CD4-positive, alpha-beta T cell treated with Interleukin-6 at 100 ng/mL for 8 hours (primary cell): ENCODE measurements at places on chromosomes 16 and 17.

GRCh38 chr16:84853534-84853933, 33.7 kb downstream of the CRISPLD2 start:
- no peak for DNase-seq

DNA sequence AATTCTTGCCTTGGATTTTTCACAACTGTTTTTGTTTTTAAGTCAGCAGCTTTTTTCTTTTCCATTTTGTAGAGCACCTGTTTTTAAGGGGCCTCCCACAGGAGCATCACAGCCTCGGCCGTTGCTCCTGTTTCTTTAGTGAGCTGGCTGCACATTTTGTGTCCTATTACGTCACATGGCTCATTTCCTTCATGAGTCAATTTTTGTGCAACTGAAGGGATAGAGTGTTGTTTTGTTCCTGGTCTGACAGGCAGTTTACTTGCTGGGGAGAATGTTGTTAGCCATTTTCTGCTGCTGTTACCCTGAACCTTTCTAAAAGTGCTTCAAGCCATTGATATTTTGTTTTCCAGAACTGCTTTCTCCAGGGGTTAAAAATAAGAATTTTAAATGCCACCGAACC, 45.0 kb upstream of the CRISPLD2 start:
- no peak for DNase-seq

- DNase-seq: no peak
These were observed 81.5 kb upstream of the TNRC6C start for GRCh38 chr17:77877036-77877435.

DNA sequence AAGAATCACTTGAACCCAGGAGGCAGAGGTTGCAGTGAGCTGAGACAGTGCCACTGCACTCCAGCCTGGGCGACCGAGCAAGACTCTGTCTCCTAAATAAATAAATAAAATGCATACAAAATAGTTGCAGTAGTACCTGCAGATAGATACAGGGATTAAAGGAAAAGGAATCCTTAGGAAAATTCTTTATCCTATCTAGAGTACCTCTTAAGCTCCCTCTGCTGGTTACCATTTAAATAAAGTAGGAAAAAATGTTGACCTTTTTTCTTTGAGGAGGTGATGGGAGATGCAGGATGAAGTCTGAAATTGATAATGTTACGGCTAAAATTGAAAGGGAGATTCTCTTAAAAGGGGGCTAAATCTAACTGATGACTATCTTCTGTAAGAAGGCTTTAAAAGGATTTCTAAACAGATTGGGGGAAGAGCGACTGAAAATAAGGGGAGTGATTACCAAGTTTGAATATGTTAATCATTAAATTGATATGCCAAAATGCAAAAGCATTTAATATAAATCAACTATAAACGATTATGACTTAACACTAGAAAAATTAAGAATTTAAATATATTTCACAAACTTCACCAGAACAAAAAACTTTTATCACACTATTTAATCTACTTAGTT, 29.4 kb downstream of the C16orf87 start:
- no peak for DNase-seq

- no peak for DNase-seq
These were observed 64.4 kb upstream of the TBX2 start for GRCh38 chr17:61335105-61335844.

GRCh38 chr17:55320594-55321426, 56.0 kb downstream of the HLF start:
- no peak for DNase-seq

DNA sequence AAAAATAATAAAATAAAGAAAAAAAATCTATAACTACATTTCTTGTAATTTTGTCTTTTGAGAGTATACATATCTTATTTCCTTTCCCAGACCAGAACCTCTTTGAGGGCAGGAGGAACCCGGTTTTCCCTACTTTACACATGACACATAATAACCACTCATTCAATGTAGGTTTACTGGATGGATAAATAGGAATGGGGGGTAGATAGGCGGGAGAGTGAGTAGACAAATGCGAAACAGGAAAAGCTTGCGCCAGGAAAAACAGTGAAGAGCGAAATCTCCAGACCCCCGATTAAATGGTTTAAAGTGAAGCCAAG, 515 bp upstream of the GOSR2 start:
- DNase-seq: no peak

DNA sequence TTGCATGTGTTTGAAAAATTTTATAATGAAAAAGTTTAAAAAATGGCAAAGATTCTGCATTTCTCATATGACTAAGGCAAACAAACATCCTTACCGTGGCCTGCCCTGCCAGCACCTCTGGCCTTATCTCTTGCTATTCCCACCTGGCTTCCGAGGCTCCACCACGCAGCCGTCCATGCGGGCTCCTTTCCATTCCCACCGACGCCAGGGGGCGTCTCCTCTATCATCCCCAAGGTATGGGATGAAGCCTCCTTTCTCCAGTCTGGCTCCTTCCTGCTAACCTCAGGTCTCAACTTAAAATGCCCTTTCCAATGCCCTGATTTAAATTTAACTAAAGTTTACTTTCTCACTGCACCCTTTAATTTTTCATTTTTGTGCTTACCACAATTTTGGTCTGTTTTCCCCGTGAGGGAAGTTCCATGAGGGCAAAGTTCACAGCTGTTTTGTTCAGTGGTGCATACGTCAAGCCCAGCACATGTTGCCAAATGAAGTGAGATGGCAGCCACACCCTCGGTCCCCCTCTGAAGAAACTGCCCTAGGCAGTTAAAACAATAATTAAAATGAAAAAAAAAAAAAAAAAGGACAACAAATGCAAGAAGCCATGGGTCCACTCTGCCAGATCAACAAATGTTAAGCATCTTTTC, 13.3 kb upstream of the SDK2 start:
- no peak for DNase-seq

DNA sequence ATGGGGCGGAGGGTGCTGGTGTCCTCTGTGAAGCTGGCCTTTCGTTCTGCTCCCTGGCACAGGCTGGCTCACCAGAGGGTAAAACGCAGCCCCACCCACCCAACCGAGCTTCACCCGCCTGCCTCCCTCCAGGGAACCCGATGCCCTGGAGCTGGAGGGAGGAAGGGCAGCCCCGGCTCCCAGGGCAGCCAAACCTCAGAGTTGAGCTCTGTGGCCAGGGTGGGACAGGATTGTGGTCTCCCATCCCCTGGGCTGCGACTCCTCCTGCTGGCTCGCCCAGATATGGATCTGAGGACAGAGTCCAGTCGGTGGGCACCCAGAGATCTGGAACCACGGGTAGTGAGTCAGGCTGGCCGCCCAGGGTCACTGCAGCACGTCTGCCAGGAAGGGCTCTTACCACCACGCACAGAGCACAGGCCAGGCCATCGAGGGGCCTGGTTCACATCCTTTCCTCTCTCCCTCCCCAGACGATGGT, 42.6 kb upstream of the CHMP6 start:
- DNase-seq: no peak

DNA sequence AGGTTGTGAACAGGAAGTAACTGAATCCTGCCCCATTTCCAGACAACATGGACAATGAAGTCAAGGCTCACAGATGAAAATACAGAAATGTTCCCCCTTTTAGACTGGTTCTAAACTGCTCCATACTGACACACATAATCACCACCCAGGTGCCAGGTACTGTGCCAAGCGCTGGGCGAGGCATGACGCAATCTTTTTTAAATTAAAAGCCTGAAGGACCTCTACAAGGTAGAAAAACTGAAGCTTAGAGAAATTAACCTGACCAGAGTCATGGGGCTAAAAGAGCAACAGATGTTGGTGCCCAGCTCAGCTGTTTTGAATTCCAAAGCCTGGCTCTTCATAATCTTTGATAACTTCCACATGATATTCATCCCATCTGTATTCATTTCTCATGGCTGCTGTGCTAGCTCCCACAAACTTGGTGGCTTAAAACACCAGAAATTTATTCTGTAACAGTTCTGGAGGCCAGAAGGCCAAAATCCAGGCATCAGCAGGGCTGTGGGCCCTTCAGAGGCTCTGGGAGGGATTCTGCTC, 4.9 kb upstream of the RAB11FIP4 start:
- DNase-seq: no peak

DNA sequence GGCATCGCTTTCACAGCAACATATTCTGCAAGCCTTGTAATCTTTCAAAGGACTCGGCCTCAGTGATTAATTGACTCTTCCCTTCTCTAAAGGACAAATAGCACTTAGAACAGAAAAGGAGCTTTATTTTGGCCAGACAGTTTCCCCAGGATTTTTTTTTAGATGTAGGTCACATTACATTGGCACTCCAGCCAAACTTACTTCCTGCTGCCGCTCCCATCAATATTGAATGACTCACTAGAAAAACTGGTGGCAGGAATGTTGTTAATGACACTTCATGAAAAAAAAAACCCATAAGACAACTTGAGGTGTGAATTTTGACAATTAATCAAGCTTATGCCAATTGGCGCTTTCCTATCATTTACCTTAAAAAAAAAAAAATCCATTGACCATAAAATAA, 432.6 kb downstream of the TOX3 start:
- no peak for DNase-seq

GRCh38 chr16:50302472-50303005, 36.2 kb downstream of the ADCY7 start:
- DNase-seq: no peak

- no peak for DNase-seq
These were observed 68.4 kb downstream of the CMC2 start for GRCh38 chr16:80938004-80938878.

GRCh38 chr16:82067042-82067803, 32.2 kb downstream of the HSD17B2 start:
- DNase-seq: no peak

DNA sequence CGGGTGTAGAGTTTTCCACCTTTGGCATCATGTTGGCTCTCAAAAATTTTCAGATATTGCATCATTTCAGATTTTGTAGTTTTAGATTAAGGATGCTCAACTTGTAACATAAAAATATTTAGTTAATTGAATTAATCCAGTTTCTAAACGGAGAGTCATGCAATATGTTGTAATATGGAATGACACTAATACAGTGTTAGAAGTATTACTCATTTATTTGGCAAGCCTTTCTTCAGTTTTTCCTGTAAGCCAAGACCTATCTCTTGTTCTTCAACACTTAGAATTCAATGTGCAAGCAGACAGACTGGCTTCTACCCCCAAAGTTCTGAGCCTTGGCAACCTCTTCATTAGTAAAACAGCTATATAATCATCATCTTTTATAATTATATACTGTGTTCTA, 985.0 kb upstream of the GOT2 start:
- DNase-seq: no peak

DNA sequence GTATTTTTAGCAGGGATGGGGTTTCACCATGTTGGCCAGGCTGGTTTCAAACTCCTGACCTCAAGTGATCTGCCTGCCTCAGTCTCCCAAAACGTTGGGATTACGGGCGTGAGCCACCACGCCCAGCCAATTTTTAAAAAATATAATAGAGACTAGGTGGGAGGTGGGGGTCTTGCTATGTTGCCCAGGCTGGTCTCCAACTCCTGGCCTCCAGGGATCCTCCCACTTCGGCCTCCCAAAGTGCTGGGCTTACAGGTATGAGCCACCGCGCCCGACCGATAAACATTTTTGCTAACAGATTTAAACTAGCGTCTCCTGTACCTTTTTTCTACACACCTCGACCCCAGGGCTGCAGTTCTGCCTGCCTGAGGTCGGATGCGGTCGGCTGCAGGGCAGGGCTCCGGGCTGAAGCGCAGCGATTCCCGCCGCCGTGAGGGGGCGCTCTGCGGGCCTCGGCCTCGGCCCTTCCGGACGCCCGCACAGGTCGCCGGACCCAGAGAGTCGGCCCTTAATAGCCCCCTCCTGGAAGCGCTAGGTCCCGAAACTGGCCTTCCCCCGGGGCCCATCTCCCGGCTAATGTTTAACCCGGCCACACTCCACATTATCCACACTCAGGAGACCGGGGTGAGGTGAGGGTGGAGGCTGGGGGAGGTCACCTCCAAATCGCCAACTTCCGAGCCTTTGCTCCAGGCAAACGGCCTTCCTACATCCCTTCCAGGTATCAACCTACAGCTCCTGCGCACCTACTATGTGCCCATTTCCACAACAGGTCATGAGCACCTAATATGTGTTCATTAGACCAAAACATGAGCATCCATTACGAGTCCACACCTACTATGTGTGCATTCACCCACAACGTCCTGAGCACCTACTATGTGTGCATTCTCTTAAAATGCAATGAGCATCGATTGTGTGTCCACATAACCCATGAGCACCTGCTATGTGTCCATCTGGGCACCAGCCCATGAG, 2.0 kb upstream of the GLIS2 start:
- no peak for DNase-seq

DNA sequence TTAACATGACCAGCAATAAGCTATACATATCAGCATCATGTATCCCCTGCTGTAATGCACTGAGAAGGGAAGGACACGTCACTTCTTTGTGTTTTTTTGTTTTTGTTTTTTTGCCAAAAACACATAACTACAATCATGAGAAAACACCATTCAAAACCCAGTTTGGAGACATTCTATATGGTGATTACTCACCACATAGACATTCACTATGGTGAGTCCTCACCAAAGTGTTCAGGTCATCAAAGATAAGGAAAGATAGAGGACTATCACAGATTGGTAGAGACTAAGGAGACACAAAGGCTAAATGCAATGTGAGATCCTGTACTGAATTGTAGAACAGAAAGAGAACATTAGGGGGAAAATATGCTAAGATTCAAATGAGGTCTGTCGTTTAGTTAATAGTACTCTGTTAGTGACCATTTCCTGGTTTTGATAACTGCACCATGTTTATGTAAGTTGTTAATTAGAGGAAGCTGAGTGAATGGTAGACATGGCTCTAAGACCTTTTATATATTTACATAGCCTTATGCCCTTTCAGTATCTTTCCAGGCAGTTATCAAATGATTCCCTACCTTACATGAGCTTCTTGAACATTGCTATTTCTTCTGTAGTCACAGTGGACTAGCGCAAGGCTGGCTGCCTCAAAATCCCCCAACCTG, 46.6 kb downstream of the PIK3R5 start:
- no peak for DNase-seq

- no peak for DNase-seq
These were observed 29.5 kb downstream of the SRL start for GRCh38 chr16:4212211-4212933.

DNA sequence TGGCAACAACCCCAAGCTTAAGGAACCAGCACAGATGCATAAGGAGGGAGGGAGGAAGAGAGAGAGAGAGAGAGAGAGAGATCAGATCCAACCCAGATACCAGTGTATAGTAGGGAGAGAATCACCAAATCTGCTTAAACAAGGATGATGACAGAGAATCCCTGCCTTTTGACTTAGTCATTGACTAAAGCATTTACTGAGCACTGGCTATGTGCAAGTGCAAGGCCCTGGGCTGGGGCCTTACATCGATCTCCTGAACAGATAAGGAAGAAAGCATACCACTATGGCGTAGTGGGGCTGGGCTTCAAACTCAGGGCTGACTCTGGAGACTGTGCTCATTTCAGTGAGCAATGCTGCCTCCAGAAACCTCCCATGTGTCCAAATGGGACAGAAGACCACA, 15.8 kb downstream of the TSNAXIP1 start:
- DNase-seq: no peak

GRCh38 chr17:14296166-14296910, 4.5 kb upstream of the HS3ST3B1 start:
- no peak for DNase-seq
